Fibroblast of lung (primary cell): ENCODE measurements at places on chromosomes 11 and 22.

- no peak for DNase-seq
These were observed 2.7 kb downstream of the BCL2L13 start for GRCh38 chr22:17641269-17641668.

GRCh38 chr11:124760806-124761205, 1.3 kb downstream of the ESAM start:
- no peak for DNase-seq

DNA sequence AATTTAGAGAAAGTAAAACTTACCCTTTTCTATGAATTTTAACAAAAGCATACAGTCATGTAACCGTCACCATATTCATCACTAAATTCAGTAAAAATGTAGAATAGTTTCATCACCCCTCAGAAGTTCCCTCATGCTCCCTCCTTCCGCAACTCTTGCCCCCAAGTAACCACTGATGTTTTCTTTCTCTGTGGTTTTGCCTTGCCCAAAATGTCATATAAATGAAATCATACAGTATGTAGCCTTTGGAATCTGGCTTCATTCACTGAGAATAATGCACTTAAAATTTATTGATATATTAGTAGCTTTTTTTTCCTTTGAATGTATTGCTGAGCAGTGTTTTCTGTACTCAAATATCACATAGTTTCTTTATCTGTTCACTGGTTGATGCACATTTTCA, 60.1 kb downstream of the DCUN1D5 start:
- peak; percentile 71 for DNase-seq

- peak; percentile 24 for DNase-seq
These were observed 10.7 kb upstream of the FAM83F start for GRCh38 chr22:39984006-39984405.

DNA sequence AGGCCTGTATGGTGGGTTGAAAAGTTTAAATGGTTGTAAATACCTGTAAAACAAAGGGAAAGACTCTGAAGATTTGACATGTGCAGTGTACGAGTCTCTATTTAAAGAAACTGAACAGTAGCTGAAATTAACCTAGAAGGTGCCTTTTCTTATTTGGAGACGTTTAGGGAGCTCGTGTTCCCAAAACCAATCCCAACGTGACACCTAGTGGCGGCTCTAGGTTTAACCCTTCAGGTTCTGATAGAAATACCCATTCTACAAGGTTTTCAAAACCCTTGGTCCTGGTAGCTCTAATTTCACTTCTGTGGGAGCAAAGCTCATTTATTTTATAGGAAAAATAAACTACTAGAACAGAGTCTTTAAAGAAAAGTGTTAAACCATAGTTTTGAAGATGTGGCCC, 258.3 kb downstream of the LRRC4C start:
- peak; percentile 28 for DNase-seq

GRCh38 chr11:72144807-72145565, 9.5 kb downstream of the FOLR3 start:
- DNase-seq: peak; percentile 85

GRCh38 chr11:1567721-1568100, 4.4 kb downstream of the DUSP8 start:
- no peak for DNase-seq

GRCh38 chr11:22344081-22344480, 5.9 kb downstream of the SLC17A6 start:
- DNase-seq: no peak

GRCh38 chr11:26245046-26245445, 86.9 kb upstream of the ANO3 start:
- DNase-seq: peak; percentile 12

- DNase-seq: no peak
These were observed 26.2 kb downstream of the OR2AG2 start for GRCh38 chr11:6745465-6746015.

GRCh38 chr22:39943953-39944872, 16.0 kb upstream of the TMA7B start:
- DNase-seq: no peak

DNA sequence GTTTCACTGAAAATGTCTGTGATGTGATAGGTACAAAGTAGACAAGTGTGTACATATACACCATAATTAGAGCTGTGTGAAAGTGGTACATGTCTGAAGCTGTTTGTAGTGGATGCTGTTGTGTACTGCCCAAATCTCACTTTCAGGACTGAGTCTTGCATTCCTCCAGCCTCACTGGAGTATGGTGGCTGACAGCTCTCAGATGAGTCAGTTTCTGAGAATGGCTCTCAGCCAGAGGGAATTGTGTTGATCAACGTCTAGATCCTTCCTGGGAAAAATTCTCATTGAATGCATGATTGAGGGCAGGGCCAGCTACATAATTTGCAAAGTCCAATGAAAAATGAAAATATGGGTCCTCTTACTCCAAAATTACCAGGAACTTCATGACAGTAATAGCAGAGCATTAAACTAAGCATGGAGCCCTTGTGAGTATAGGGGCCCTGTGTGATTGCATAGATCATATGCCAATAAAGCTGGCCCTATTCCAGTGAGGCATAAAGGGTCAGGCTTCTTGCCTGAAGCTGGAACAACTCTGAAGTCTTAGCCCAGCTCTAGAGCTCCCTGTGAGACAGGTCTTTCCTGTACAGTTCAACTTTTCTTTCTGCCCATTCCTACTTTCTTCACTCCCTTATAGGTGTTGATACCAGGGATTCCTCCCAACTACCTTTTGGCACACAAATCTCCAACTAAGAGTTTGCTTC, 10.8 kb upstream of the CYP2R1 start:
- peak; percentile 61 for DNase-seq

GRCh38 chr22:40586781-40587180, 49.7 kb downstream of the MRTFA start:
- DNase-seq: no peak

GRCh38 chr11:4626207-4627099, 10.8 kb upstream of the OR51D1 start:
- DNase-seq: peak; percentile 41

DNA sequence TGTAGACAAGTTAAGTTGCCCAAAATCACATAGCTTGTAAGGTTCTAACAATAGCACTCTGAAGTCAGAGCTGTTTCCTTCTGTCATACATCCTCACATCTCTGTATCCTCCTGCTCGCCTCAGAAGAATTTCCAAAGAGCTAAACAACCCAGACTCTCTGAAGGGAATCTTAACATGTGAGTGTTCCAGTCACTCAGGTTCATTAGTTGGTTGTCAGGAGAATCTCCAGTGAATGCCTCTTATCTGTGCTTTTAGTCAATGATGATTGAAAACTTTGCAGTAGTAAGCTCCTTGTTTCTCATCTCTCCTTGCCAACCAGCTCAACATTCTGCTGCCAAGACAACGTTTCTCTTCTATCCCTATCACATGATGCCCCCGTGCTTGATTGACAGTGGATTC, 195.5 kb downstream of the C11orf91 start:
- no peak for DNase-seq

- peak; percentile 22 for DNase-seq
These were observed 21.0 kb downstream of the OTUB1 start for GRCh38 chr11:64007160-64007628.

DNA sequence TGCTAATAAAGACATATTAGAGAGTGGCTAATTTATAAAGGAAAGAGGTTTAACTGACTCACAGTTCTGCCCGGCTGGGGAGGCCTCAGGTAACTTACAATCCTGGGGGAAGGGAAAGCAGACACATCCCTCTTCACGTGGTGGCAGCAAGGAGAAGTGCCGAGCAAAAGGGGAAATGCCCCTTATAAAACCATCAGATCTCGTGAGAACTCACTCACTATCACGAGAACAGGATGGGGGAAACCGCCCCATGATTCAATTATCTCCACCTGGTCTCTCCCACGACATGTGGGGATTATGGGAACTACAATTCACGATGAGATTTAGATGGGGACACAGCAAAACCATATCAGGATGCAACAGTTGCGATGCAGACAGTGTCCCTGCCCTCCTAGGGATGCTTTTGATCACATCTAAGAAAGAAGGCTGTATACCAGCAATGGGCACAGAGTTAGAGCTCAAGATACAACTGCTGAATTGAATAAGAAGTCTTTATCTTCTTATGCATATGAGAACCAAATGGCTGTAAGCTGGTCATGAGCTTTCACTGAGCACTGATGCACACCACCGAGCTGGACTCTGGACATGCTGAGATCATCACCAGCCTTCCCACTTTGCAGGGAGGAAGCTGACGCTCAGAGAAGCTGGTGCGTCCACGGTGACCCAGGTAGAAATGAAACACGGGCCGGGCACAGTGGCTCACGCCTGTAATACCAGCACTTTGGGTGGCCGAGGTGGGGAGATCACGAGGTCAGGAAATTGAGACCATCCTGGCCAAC, 255.2 kb downstream of the MN1 start:
- no peak for DNase-seq

DNA sequence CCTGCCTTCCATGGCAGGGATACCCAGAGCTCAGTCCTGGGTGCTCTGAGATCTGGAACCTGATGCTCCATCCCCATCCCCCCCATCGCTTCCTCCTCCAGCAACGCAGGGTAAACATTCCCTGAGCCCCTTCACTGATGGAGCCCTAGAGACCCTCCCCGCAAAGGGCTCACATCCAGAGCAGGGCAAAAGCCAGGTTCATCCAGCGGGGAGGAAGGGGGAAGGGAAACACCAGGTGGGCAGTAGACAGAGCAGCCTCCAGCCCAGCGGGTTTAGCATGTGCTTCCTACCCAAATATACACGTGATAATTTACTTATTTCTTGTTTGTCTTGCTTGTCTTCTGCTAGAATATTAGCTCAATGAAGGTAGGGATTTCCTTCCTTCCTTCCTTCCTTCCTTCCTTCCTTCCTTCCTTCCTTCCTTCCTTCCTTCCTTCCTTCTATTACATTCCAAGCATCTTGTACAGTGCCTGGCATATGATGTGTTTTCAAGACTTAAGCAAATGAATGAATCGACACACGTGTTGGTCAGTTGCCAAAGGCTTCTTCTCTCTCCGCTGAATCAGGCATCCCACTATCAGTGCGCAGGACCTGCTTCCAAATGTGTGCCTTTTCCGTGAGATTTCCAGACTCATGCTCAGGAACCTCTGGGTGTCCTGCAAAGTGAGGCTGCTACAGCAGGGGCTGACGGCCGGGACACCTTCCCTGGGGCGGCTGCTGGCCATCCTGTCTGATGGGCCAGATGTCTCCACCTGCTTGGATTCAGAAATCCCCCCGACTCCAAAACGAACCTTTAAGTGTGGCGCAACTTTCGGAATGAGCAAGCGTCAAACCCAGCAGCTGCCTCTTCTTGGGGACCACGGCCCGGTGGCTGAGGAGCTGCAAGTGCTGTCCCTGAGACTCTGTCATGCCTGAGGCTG, 955.1 kb downstream of the BRD1 start:
- no peak for DNase-seq

GRCh38 chr22:20175597-20175900, 24.7 kb upstream of the CCDC188 start:
- no peak for DNase-seq

- peak; percentile 44 for DNase-seq
These were observed 55.9 kb upstream of the BMAL1 start for GRCh38 chr11:13221722-13222121.

DNA sequence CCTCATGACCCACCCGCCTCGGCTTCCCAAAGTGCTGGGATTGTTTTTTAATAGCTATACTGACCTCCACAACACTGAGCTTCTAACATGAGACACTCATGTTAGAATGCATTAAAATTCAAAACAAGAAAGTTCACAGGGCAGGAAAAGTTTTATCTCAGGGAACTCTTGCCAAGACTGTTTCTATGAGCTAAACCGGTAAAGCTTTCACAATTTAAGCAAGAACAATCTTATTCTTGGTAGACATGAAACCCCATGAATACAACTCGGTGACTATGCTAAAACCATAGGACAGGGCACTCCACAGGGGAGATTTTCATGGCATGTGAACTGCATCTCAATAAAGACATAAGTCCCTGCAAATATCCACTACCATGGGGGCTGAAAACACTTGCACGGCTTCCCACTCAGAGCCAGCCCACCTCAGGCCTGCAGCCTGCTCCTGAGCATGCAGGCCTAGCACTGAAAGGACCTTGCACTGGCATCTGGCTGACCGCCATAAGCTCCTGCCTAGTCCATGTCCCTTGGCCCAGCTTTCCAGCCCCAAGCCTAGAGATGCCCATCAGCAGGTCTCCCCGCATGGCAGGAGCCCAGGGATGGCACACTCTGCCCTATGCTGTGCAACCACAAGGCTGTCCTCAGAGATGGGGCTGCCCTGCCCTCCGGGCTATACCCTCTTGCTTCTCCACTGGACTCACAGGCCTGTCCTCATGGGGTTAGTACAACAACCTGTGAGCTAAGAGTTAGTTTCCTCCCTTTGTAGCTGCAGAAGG, 58.4 kb downstream of the DGCR2 start:
- DNase-seq: no peak

- peak; percentile 36 for DNase-seq
These were observed 8.3 kb upstream of the PPIL2 start for GRCh38 chr22:21657360-21658032.

DNA sequence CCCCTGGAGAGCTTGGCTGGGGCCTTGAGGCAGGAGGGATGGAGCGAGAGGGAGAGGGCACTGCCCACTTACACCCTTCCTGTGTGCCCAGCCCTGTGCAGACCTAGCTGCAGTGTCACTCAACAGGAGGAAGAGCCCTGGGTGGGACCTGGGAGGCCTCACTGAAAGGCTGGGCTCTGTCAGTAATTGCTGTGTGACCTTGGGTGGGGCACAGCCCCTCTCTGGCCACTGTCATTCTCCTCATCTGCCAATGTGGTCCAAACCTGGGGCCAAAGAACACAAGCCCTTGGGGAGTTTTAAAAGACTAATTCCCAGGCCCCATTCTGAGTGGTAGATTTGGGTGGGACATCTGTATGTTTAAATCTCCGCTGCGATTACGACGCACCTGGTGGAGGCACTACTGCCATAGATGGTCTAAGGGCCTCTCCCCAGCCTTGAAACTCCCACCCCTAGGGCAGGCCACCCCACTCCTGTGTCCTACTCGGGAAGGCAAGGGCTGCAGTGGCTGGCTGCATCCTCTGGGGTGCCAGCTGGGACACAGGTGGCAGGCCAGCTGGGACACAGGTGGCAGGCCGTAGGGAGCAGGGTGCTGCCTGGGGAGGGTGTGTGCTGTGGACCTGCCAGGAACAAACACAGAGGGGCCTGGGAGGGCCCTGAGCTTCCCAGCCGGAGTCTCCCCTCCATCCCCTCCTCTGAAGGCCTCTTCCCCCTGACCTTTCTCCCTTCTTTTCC, 12.3 kb upstream of the SOX10 start:
- DNase-seq: no peak

DNA sequence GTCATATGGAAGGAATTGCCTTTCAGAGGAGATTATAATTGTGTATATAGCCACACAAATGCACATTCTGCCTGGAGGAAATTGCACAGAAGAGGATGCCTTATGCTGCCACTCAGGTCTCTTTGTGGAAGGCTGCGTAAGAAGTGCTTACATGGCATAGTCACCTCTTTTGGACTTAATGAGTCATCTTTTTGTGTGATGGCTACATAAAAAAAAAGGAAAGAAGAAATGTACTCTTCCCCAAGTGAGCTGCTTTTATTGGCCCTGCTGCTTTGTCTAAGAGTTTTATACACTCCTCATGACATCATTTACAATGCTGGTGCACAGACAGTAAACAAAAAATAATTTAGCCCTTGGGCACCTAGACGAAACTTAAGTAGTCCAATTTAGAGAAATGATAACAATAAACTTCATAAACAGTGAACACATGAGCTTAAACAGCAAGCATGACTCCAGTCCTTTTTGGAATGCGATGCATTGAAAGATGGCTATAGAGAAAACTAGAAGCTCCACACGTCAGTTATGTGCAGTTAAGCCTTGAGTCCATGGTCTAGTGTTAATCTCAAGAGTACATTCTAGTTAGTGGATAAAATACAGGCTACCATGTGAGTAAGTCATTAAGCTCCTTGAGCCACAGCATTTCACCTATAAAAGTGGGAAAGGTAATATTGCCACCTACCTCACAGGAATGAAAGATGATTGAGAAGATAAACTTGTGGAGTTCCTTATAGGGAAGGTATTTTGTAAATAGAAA, 12.0 kb downstream of the CSTPP1 start:
- DNase-seq: peak; percentile 93
